Right atrium auricular region (tissue), 2 donors: ENCODE measurements at places on chromosomes 7 and 10. TPM values are rescaled to one million over a fixed set of nuclear protein-coding genes. Genes with fewer than 3 reads are reported as not detected.
A peak's percentile ranks its signal among the peaks of the same experiment; 100 is the strongest.

Gene TSPAN13
- total RNA-seq, result 5.1 TPM

Gene CHST3
- 21.3 TPM for total RNA-seq

Gene FIGNL1
- total RNA-seq, result 4.7 TPM

Gene ZFAND4
- total RNA-seq, result 17.4 TPM

Gene PAPOLB
- 0.11 TPM for total RNA-seq

Gene PRF1
- total RNA-seq, result 1.1 TPM

Gene ZNF467
- total RNA-seq, result 11.0 TPM

Gene CALD1
- total RNA-seq, result 157 TPM

Gene ANXA7
- 100 TPM for total RNA-seq

Gene ZNF789
- 2.6 TPM for total RNA-seq

DNA sequence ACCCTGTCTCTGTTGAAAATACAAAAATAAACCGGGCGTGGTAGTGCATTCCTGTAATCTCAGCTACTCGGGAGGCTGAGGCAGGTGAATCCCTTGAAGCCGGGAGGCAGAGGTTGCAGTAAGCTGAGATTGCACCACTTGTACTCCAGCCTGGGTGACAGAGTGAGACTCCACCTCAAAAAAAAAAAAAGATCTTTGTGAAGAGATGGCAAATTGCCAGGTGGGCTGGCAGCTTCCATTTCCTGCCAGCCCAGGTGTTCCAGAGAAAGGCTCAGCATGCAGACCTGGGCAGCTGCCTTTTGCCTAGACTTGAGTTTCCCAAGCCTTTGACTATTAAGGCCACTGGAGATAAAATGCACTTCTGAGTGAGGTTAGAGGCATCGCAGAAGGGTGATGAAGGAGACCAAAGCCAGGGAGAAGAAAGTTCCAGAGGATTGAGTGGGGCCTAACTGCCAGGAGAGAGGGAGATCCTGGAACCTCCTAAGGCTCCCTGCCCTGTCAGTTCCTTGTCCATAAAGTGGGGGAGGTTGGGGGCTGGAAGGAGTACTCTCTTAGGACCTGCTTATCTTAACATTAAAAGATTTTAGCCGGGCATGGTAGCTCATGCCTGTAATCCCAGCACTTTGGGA is 10.0 kb upstream of the DDIT4 start:
- no peak for DNase-seq
- H3K4me3 ChIP-seq, result no peak overlapping the region
- H3K4me1 ChIP-seq, result peaks cover 44% of the 10 kb centered on the region
- no peaks in the 10 kb centered on the region for H3K27me3 ChIP-seq

- no peaks in the 10 kb centered on the region for H3K4me1 ChIP-seq
- no peaks in the 10 kb centered on the region for H3K27me3 ChIP-seq
- peaks cover 4% of the 10 kb centered on the region for H3K36me3 ChIP-seq
- no peak overlapping the region for H3K4me3 ChIP-seq
Observed at GRCh38 chr7:5302577-5302976, 19.8 kb downstream of the SLC29A4 start.

DNA sequence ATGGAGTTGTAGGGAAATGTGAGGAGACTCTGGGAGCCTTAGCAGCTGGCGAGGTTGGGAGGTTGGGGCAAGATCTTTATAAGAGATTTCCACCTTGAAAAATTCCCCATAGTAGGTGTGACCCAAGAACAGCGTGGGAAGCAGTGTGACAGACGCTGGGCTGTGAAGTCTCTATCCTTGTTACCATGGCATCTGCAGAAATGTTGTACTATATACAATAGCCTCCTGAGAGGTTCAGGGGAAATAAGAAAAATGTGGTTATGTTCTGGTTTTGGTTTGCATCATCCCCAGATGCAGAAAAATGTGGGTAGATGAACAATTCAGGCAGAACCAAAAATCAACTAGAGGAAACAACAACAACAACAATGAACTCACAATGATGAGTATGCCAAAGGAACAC is 498.6 kb downstream of the SH2D4B start:
- DNase-seq, result no peak
- no peaks in the 10 kb centered on the region for H3K4me1 ChIP-seq
- H3K4me3 ChIP-seq, result no peak overlapping the region
- H3K27ac ChIP-seq, result no peak overlapping the region
- no peaks in the 10 kb centered on the region for H3K36me3 ChIP-seq

DNA sequence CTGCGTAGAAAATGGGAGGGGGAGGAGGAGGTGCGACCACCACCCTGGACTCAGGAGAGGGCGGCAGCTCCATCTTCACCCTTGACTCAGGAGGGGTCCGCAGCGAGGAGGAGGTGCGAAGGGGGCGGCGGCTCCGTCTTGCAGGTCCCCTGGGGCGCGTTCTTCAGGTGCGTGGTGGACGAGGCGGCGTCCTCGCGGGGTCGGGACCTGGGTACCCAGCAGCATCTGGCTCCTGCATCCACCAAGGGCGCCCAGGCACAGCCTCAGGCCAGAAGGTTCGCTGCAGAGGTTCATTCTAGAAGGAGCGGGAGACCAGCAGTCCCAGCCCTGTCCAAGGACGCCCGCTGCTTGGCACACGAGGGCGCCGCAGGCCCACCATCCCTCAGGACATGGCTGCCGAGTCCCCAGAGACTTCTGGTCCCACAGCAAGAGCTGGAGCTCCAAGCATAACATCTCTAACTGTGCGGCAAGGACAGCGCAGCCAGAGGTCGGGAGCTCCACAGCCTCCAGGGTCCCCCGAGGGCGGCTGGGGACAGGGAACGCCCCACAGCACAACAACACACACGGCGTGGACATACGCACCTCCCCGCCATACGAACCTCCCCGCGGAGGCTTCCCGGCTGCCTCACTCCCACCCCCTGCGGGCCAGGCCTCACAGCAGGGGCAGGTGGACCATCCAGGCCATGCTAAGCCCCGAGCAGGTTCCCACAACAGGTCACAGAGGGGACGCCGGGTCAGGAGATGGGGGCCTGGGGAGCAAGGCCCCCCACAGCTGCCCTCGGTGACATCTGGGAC is 16.8 kb upstream of the DPYSL4 start:
- no peak overlapping the region for H3K27ac ChIP-seq
- DNase-seq, result no peak
- no peaks in the 10 kb centered on the region for H3K36me3 ChIP-seq
- H3K4me1 ChIP-seq, result no peaks in the 10 kb centered on the region
- no peaks in the 10 kb centered on the region for H3K27me3 ChIP-seq
- H3K4me3 ChIP-seq, result no peak overlapping the region

DNA sequence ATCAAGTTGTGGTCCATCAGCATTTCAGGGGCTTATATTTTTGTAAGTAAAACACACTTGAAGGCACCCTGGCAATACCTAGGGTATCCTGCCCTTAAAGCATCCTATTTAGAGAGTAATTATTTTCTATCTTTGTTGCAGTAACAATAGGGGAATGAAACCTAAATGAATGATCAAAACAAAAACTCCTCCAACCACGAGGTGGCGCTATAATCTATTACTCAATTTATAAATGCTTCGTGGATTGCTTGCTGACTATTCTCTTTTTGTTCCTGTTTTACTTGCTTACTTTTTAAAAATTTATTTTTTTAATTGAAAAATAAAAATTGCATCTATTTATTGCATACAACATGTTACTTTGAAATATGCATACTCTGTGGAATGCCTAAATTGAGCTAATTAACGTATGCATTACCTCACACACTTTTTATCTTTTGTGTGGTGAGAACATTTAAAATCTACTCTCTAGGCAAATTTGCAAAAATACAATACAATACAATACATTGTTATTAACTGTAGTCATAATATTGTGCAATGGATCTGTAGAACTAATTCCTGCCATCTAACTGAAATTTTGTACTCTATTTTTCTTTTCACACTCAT is 147.7 kb upstream of the BMPER start:
- DNase-seq, result no peak
- no peaks in the 10 kb centered on the region for H3K36me3 ChIP-seq
- H3K4me1 ChIP-seq, result no peaks in the 10 kb centered on the region
- H3K4me3 ChIP-seq, result no peak overlapping the region

GRCh38 chr7:107147464-107148393 is 21.1 kb upstream of the HBP1 start:
- no peaks in the 10 kb centered on the region for H3K36me3 ChIP-seq
- no peak for DNase-seq
- no peaks in the 10 kb centered on the region for H3K27me3 ChIP-seq
- no peak overlapping the region for H3K4me3 ChIP-seq
- no peak overlapping the region for H3K27ac ChIP-seq

GRCh38 chr10:78531088-78531487 is 497.4 kb downstream of the RPS24 start:
- H3K36me3 ChIP-seq, result no peaks in the 10 kb centered on the region
- no peak for DNase-seq
- H3K4me1 ChIP-seq, result no peaks in the 10 kb centered on the region
- H3K27ac ChIP-seq, result no peak overlapping the region
- H3K27me3 ChIP-seq, result no peaks in the 10 kb centered on the region

DNA sequence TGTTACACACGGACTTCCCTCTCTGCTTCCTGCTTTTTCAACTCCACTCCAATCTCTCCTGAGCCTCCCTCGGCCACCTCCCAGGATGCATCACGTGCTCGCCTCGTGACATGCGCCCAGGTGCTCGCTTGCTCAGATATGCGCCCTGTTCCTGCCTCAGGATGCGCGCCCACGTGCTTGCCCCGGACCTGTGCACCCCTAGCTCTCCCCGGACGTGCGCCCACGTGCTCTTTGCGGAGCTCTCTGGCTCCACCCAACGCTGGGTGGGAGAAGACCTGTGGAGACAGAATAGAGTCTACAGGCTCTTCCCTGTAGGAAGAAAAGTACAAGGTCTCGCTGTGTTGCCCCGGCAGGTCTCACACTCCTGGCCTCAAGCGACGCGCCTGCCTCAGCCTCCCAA is 23.1 kb downstream of the PARD3 start:
- H3K27me3 ChIP-seq, result no peaks in the 10 kb centered on the region
- no peaks in the 10 kb centered on the region for H3K36me3 ChIP-seq
- H3K27ac ChIP-seq, result no peak overlapping the region
- peaks cover 21% of the 10 kb centered on the region for H3K4me1 ChIP-seq

DNA sequence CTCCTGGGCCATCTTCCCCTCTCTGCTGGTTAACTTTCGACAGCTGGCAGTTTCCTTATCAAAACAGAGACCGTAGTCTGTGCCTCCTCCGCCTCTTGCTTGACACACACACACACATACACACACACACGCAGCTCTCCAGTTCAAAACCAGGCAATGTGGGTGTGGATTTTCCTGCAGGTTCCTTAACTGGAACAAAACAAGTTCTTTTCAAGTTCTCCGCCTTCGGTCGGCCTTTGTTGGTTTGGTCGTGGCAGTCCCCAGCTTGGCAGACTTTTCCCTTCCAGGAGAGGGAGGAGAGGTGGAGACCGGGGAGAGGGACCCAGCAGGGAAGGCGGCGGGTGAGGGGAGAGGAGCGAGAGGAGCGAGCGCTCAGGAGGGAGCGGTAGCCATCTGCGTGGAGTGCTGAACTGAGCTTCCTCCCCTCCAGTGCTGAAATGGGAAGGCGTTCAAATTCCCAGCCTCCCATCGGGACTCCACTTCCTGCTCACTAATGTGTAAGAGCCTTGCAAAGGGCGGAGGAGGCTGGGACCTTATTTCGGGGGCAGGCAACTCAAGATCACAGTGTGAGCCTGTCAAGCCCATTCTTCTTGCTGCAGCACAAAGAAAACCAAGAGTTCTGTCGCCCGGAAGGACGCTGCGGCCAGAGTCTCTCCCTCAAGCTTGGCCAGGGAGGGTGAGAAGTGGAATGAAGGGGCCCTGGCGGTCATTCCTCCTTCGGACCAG is 120.6 kb downstream of the PRPF18 start:
- peak overlapping the region; percentile 54 for H3K4me3 ChIP-seq
- no peaks in the 10 kb centered on the region for H3K36me3 ChIP-seq
- peaks cover 69% of the 10 kb centered on the region for H3K4me1 ChIP-seq
- peak overlapping the region; percentile 79 for H3K27ac ChIP-seq

GRCh38 chr10:60389413-60390025 is at the start of gene ANK3:
TSS of gene ANK3 (minus strand) at chr10:60389875. CDS start at chr10:60389538, 337 bp downstream.
- H3K27me3 ChIP-seq, result no peaks in the 10 kb centered on the region
- no peaks in the 10 kb centered on the region for H3K4me1 ChIP-seq
- no peaks in the 10 kb centered on the region for H3K36me3 ChIP-seq
- no peak for DNase-seq
- H3K4me3 ChIP-seq, result no peak within 1 kb of the TSS
- H3K27ac ChIP-seq, result no peak within 1 kb of the TSS

DNA sequence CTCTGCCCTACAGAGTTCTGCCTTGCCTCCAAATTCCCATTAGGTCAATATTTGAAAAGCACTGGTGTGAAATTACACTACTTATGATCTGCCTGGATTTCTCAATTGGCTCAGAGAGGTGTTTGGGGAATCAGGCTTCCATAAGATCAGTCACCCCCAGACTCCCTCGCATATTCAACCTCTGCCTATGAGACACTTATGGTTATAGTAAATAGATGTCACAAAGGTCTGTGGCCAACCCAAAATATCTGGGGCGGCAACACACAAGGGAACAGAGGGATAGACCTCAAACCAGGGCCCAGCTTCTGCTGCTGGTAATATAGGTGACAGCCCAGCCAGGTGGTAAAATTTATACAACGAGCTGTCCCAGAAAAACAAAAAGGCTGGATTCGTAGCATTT is 376.7 kb upstream of the ZMIZ1 start:
- H3K4me3 ChIP-seq, result no peak overlapping the region
- H3K36me3 ChIP-seq, result no peaks in the 10 kb centered on the region
- H3K4me1 ChIP-seq, result no peaks in the 10 kb centered on the region
- H3K27me3 ChIP-seq, result no peaks in the 10 kb centered on the region

- DNase-seq, result no peak
- no peaks in the 10 kb centered on the region for H3K4me1 ChIP-seq
- H3K4me3 ChIP-seq, result no peak overlapping the region
- no peaks in the 10 kb centered on the region for H3K36me3 ChIP-seq
- H3K27me3 ChIP-seq, result no peaks in the 10 kb centered on the region
- no peak overlapping the region for H3K27ac ChIP-seq
Observed at GRCh38 chr7:20374399-20374798, 43.7 kb downstream of the ITGB8 start.

DNA sequence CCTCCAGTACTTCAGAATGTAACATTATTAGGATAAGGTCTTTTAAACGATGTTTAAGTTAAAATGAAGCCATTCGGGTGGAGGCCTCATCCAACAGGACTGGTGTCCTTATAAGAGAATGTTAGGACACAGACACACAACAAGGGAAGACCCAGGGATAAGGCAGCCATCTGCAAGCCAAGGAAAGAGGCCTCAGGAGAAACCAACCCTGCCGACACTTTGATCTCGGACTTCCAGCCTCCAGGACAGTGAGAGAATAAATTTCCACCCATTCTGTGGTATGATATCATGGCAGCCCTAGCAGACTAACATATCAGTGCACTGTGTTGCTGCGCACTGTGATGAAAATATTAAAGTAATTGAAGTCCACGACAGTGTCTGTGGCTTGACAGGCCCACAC is 250.8 kb downstream of the COBL start:
- no peak overlapping the region for H3K4me3 ChIP-seq
- peaks cover 36% of the 10 kb centered on the region for H3K4me1 ChIP-seq
- H3K36me3 ChIP-seq, result no peaks in the 10 kb centered on the region
- no peak overlapping the region for H3K27ac ChIP-seq

GRCh38 chr10:78353636-78354035 is 320.0 kb downstream of the RPS24 start:
- H3K4me3 ChIP-seq, result no peak overlapping the region
- DNase-seq, result no peak
- no peak overlapping the region for H3K27ac ChIP-seq
- H3K36me3 ChIP-seq, result no peaks in the 10 kb centered on the region
- H3K27me3 ChIP-seq, result no peaks in the 10 kb centered on the region
